Suppressor macrophage treated with lipopolysaccharide for 4 hours (primary cell): ENCODE measurements at places on chromosomes 4 and X.

DNA sequence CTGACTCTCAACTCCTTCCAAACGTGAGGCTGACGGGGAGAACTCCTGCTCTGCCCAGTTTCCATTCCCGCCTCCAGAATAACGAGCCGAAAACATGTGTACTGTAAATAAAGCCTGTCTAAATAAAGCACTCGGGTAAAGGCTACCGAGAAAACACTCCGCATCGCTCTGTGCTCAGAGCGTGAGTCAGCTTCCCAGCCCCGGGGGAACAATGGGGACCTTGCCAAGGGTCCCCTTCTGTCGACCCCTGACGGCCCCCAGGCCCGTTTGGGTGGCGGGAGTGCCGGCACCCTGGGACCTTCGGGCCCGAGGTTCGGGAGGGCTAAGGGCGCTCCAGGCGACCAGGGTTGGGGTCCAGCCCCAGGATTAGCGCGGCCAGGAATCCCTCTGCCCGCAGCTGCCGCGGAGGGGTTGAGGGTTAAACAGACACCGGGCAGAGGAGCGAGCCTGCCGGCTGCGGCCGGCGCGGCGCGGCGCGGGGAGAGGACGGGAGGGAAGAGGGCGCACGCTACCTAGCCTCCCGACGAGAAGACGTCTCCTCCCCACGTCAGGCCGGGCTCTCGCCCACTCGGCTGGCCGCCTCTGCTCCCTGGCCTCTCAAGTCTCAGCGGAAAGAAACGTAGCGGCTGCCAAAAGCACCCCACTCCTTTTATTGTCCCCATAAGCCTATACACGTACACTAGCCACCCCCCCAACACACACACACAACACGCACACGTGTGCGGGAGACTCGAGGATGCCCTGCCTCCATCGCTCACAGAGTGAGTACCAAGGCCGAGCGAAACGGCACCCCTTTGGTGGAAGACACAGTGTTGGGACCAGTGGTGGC lies 85.5 kb downstream of the BCOR start:
- DNase-seq, result no peak

DNA sequence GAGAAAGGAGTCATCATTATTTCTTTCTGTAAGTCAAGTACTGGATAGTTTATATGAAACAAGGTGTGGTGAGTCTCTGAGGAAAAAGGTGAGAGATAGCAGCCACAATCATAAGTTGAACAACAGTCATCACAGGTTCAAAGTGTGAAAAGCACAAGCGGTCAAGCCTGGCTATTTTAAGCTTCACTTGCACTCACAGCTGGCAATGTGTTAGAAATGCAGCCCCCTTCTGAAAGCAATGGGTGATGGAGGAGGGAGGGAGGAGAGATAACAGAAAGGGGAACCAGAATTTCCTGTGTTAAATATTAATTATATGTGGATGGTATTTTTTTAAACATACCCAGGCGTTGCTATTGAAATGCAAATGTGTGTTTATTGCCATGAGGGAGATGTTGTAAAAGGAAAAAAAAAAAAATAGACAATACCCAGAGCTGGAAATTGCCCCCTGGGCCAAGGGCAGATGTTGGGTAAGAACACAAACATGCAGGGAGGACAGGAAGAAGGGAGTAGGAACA lies 26.9 kb upstream of the BMP3 start:
- no peak for DNase-seq

GRCh38 chr4:187354740-187355139 lies 631.1 kb upstream of the FAT1 start:
- DNase-seq, result no peak

GRCh38 chr4:151325111-151325948 lies at the start of gene SH3D19:
SH3D19 (minus strand) TSS chr4:151325605; CDS start chr4:151325352, 253 bp downstream.
- no peak for DNase-seq

- peak; percentile 0 for DNase-seq
These were observed 73.7 kb downstream of the BEND2 start for GRCh38 chrX:18146954-18147353.

- peak; percentile 43 for DNase-seq
These were observed 6.2 kb downstream of the MYL5 start for GRCh38 chr4:680551-680927.

DNA sequence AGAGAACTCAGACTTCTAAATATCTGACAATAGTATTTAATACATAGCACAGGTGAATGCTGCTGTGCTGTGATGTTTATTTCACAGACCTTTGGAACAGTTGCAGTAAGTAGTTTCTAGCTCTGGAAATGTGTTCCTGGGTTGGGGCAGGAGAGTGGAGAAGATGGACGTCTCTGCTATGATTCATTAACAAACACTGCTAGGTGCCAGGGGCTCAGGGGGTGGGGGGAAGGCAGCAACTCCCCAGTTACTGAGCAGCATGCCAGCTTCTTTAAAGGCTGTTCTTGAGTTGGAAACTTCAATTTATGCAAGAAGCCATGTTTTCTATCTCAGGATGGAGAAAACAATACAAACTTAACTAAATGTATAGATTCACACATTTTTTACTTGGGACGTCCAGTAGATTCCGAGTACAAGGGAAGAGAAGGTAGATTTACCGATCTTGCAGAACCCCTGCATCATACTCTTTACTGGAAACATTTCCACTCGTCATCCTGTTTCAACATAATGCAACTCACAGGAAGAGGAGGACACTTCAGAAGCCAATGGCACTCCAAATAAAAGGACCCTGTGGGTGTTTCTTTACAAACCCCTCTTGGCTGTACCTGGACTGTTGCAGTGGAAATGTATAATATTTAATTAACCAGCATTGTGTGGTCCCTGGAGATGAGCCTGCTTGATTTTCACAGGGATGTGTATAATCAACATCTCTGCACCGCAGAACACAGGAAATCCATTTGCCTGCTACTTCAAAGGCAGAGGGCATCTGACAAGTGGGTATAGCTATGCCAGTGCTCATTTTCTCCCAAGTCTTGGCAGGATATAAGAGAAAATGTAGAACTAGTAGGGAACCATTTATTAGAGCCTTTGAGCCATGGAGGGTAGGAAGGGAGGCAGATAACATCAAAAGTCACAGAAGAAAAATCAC lies 171.4 kb downstream of the SH3KBP1 start:
- no peak for DNase-seq
